MCF 10A (cell line): ENCODE measurements at places on chromosomes 7 and 10. TPM values are rescaled to one million over a fixed set of nuclear protein-coding genes. Genes with fewer than 3 reads are reported as not detected.

The NOS3 gene
- total RNA-seq: 0.20 and 0.30 TPM in 2 replicates

- no peak for DNase-seq
Observed at GRCh38 chr7:78677391-78677790, 776.1 kb downstream of the MAGI2 start.

DNA sequence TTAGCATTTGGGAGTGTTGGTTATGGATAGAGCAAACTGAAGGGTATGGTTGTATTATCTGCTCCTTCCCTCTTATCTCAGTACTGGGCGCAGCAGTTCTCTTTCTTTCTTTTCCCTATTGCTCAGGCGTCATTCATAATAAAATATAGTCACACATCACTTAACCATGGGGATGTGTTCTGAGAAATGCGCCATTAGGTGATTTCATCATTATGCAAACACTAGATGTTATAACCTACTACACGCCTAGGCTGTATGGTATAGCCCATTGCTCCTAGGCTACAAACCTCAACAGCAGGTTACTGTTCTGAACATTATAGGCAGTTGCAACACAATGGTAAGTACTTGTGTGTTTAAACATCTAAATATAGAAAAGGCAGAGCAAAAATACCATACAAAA lies 401.7 kb downstream of the EXOC4 start:
- no peak for DNase-seq

DNA sequence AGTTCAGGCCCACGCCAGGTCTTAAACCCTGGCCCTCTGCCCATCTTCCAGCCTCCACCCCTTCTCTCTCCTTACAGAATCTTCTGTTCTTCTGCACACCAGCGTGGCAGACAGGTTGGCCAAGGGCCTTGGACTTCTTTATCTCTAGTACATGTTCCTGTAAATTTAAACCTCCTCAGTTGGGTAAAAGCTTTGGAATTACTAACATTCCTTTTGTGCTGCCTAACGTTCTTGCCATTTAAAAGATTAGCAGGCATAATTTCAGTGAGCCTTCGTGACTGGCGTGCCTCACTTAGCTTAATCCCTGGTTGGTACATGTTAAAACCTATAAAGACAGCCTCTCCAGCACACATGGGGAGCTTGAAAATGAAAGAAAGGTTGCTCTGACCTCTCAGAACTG lies 192.2 kb downstream of the CUX1 start:
- DNase-seq: peak; percentile 16

The SSC4D gene
- total RNA-seq: 0.42 and 0.58 TPM in 2 replicates

DNA sequence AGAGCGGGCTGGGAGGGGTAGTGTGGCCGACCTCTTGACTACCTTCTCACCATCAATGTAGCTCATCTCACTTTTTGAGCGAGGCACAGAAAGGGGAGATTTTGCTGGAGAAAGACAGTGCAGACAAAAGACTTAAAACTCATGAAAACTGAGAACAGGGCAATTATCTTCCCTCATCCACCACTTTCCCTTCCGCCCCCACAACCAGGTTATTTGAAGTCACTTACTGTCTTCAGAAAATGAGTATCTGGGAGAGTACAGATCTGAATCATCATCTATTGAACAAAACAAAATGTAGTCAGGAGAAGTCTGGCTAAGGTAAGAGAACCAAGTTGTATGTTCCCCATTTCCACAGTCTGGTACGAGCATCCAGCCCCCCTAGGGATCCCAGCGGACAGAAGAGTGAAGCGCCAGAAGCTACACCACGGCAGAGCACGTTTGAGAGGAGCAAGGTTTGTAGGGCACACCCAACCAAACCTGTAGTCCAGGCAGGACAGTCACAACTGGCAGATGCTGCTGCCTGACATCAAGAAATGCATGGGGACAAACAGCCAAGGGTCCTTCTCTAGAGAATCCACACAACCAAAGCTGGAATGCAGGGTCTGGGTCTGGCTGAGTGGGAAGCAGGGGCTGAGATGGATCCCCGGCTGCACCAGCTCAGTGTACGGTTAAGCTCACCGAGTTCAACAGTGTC lies 93.4 kb upstream of the PDLIM1 start:
- DNase-seq: no peak

DNA sequence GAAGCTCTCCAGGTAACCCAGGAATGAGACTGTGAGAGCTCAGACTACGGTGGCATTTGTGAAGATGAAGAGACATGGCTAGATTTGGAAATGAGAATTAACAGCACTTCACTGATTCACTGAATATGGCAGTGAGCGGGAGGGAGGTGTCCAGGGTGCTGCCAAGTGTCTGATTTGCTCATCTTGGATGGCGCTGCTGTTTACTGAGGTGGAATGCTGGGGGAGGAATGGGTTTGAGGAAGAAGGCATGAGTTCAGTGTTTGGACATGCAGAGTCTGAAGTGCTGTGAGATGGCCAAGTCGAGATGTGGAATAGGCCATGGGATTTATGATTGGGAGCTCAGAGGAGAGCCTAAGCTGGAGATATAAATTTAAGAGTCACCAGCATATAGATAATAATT lies 437.1 kb upstream of the NPVF start:
- no peak for DNase-seq

The ANKRD61 gene
- total RNA-seq: 0.42 TPM in 1 of 2 replicates, not detected in the other

DNA sequence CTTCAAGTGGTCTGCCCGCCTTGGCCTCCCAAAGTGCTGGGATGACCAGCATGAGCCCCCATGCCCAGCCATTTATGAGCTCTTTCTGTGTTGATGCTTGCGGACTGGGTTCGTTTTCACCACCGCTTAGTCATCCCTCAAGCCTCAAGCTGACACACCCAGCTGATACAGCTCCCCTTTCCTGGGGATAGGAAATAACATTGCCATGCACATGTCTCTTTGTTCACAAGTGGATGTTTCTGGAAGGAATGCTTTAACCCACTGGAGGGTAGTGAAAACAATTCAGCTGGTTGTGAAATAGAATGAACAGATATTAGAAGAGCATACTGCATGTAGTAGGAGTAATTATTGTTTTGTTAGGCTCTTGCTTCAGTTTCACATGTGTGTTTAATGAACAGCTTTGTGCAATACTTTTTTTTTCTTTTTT lies 8.5 kb upstream of the METTL27 start:
- peak; percentile 97 for DNase-seq

- peak; percentile 88 for DNase-seq
Observed at GRCh38 chr10:122510326-122510725, 49.0 kb downstream of the HTRA1 start.

The CCDC3 gene
- total RNA-seq: 0.10 TPM in 1 of 2 replicates, not detected in the other

DNA sequence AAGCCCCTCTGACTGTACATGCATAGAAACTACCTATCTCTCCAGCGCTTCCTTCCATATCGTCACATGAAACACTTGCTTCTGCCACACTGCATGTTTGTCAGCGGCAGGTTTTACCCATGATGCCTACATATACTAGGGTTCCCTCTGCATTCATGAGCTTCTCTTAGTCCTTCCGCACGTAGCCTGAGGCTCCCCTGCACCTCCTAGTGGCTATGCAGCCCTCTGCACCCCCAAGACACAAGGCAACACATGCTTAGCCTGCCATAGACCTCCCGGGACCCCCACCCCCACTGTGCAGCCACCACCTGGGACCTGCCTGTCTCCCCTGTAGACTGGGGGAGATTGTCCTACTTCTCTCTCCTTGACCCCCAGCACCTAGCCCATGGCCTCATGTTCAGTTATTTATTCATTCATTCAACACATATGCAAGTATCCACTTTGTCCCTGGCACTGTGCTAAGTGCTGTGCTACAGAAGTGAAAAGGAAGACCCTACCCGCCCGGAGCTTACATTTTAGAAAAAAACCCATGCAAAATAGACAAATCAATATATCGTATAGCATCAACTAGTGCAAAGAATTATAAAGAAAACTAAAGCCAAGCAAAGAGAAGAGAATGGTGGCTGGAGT lies 23.5 kb downstream of the TMEM273 start:
- DNase-seq: peak; percentile 47

GRCh38 chr10:73855413-73855812 lies 18.9 kb downstream of the CAMK2G start:
- no peak for DNase-seq

DNA sequence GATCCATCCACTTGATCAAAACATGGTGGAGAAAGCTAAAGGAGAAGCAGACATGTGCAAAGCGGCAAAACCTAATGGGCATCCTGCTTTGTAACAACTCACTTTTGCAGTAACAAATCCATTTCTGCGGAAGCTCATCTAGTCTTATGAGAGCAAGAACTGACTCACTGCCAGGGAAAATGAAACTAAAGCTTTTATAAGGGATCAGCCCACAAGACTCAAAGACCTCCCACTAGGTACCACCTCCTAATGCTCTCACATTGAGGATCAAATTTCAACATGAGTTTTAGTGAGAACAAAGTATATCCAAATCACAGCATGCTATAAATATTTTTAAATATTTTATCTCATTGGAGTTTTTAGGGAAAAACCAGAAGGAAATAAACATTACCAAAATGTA lies 120.1 kb upstream of the GNAI1 start:
- DNase-seq: peak; percentile 18

GRCh38 chr10:110914431-110914830 lies 4.5 kb downstream of the BBIP1 start:
- no peak for DNase-seq

The GIMAP1 gene
- total RNA-seq: not detected in 2 replicates

The HTR5A gene
- total RNA-seq: not detected in 2 replicates

DNA sequence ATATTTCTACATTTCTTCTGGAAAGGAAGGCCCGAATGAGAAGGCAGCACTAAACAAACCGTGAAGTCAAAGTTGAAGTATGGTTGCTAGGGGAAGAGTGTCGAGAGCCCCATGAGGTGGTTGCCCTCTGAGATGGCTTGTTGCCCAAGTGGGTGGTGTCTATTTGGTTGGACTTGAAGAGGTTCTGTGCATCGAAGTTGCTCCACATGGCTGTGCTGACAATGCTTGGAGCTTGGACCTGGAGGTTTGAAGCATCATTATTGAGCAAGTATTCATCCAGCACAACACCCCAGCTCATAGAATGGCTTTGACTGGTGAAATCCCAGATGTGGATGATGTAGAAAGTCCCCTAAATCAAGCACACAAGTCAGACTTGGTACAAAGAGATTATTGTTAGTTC lies 165.2 kb upstream of the CDCA7L start:
- DNase-seq: no peak

GRCh38 chr10:87619705-87620104 lies 40.0 kb upstream of the PAPSS2 start:
- DNase-seq: no peak

- DNase-seq: no peak
Observed at GRCh38 chr7:2355705-2356008, 1.0 kb downstream of the EIF3B start.

GRCh38 chr7:150850273-150850672 lies 2.0 kb upstream of the AOC1 start:
- DNase-seq: no peak

DNA sequence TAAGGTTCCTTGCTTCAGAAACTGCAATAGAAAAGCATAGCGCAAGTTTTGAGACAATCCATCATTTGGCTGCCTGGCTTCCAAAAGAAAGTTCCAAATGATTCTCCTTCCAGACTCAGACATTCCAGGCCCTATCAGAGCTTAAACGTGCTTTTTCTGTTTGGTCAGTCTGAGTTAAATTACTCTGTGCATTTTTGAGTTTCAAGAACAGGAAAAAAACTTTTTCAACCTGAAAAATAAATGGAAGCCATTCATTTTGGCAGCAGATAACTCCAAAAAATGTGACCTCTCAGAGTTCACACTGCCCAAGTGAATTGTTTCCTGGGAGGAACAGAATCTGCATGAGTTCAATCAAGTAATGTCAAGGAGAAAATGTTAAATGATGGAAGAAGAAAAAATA lies 354.2 kb downstream of the CXCL12 start:
- no peak for DNase-seq

The FRMPD2 gene
- 0.98 and 1.3 TPM in 2 replicates for total RNA-seq

GRCh38 chr10:17353568-17354300 lies 100.7 kb downstream of the ST8SIA6 start:
- DNase-seq: peak; percentile 27

The AKR1D1 gene
- total RNA-seq: not detected in 2 replicates

- DNase-seq: no peak
Observed at GRCh38 chr7:149458235-149458634, 2.6 kb downstream of the ZNF777 start.

DNA sequence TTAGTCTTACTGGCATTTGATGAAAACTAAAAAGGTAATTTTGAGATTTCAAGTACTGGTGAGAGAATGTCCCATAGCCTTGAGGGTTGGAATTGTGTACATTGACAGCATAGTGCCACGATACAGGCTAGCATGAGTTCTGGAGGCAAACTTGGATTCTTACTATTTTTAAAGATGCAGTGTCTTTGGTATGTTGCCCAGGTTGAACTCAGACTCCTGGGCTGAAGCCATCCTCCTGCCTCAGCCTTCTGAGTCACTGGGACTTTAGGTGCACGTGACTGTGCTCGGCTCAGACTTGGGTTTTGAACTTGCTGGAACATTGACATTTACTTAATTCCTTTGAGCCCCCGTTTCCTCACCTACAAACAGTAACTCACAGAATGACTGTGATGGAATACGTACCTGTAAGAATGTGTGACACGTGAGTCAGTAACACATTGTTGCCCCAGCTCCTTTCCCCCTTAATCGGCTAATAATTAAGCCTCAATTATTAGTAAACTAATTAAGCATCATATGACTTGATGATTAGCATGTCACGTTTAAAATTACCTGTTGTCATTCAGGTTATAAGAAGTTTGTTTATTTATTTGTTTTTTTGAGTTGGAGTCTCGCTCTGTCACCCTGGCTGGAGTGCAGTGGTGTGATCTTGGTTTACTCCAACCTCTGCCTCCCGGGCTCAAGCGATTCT lies 10.6 kb downstream of the DNAJB6 start:
- peak; percentile 92 for DNase-seq

DNA sequence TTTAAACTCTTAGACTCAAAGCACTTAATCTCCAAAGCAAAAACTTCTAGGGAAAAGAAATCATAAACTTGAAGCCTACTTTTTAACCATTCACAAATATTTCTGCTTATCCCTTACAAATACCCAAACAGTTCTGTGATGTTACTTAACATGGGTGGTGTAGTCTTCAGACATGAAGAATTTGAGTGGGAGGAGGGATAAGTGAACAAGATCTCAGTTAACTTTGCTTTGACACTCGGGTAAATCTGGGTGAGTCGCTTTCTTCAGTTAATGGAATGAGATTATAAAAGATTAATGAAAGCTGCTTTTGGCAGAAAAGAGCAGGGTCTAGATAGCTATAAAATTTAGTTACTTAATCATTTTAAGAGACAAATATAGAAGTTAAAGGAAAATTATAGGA lies 47.5 kb downstream of the RNF133 start:
- DNase-seq: no peak

DNA sequence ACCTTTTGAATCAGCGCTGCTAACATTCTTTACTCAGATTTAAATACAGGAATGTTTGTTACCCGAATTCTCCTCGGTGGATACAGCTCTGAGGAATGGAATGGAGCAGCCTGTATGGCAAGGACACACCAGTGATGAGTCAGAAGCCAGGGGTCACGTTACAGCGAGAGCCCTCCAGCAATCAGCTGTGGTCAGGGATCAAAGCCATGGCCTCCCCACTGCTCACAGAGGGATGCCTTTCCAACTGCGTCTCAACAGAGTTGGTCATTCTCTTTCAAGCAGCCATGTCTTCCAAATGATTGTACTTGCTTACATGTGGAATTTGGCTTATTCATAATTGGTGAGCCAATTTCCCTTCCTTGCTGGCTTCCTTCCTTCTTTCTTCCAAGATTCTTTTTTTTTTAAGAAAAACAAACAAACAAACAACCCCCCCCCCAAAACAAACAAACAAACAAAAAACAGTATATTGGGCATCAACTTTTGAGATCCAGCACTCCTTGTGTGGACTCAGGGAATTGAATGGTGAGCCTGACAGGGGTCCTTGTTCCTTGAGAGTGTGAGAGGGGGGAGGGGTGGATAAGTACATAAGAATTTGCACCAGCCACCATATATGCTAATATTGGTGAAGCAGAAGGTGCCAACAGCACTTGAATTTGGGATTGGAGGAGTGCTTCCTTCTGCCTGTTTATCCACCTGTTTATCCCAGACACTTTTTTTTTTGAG lies 100.2 kb downstream of the ATXN7L1 start:
- peak; percentile 89 for DNase-seq
